ENCODE measurements at places on chromosomes 5 and 9.

- peaks cover 15% of the 10 kb centered on the region for H3K4me1 ChIP-seq
- peak; percentile 48 for DNase-seq
- H3K27ac ChIP-seq = peak overlapping the region; percentile 59
- H3K4me3 ChIP-seq = no peak overlapping the region
Observed at GRCh38 chr5:23316060-23316591, 191.3 kb upstream of the PRDM9 start.

- H3K27ac ChIP-seq = no peak overlapping the region
- no peaks in the 10 kb centered on the region for H3K27me3 ChIP-seq
- H3K4me1 ChIP-seq = peaks cover 8% of the 10 kb centered on the region
- H3K36me3 ChIP-seq = no peaks in the 10 kb centered on the region
- DNase-seq = no peak
- peak overlapping the region; percentile 95 for H3K4me3 ChIP-seq
Observed at GRCh38 chr9:133419005-133419404, 1.2 kb upstream of the REXO4 start.

DNA sequence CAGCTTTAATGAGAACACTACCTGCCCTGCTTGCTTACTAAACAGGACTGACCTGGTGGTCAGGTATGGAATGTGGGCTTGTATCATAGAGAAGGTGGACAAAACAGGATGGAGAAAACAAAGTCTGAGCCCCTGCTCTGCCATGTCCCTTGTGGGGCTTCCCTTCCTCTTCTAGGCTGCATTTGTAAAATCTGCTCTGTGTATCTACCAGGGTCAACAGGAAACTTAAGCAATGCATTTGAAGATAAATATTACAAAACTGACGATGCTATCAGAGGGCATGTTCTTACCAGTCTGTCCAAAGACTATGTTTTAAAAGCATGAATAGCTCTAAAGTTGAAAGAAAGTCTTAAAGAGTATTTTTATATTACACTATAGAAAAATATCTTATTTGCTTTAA lies 228.7 kb downstream of the DCP2 start:
- peaks cover 97% of the 10 kb centered on the region for H3K27me3 ChIP-seq
- H3K4me1 ChIP-seq = peaks cover 27% of the 10 kb centered on the region
- DNase-seq = no peak
- H3K4me3 ChIP-seq = no peak overlapping the region
- no peaks in the 10 kb centered on the region for H3K36me3 ChIP-seq

DNA sequence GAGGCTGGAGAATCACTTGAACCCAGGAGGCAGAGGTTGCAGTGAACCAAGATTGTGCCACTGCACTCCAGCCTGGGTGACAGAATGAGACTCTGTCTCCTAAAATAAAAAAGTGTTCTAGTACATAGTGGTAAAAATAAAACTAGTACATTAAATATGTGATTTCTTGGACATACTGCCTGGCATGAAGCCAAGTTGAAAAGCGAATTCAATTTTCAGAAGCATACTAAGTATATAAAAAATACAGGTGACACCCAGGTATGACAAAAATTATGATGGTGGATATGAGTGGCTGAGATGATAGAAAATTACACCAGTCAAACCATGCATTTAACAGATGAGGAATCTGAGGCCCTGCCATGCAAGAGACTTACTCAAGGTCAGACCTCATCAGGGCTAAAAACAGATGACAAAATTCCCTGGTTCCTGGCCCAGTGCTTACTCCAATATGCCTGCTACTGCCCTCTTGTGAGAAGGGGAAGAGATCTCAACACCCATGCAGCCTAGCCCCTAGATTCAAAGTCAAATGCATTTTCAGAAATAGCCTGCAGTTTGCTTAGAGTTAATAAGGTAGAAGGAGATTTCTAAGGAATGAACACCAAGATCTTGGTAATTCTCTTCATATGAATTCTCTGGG lies 46.6 kb upstream of the GNPDA1 start:
- H3K4me1 ChIP-seq = peaks cover 10% of the 10 kb centered on the region
- no peak overlapping the region for H3K4me3 ChIP-seq

- H3K4me3 ChIP-seq = no peak overlapping the region
- DNase-seq = no peak
Observed at GRCh38 chr5:135012951-135013391, 21.1 kb downstream of the PITX1 start.

GRCh38 chr9:1457460-1457859 lies 407.3 kb downstream of the DMRT2 start:
- no peak overlapping the region for H3K4me3 ChIP-seq
- no peaks in the 10 kb centered on the region for H3K27me3 ChIP-seq
- no peak for DNase-seq
- H3K36me3 ChIP-seq = no peaks in the 10 kb centered on the region
- H3K4me1 ChIP-seq = no peaks in the 10 kb centered on the region

- no peak overlapping the region for H3K27ac ChIP-seq
- no peak for DNase-seq
- H3K27me3 ChIP-seq = no peaks in the 10 kb centered on the region
- H3K4me1 ChIP-seq = peaks cover 1% of the 10 kb centered on the region
- no peak overlapping the region for H3K4me3 ChIP-seq
Observed at GRCh38 chr5:144800169-144800568, 629.5 kb downstream of the KCTD16 start.

- H3K4me1 ChIP-seq = peaks cover 42% of the 10 kb centered on the region
- peaks cover 21% of the 10 kb centered on the region for H3K27me3 ChIP-seq
- H3K36me3 ChIP-seq = no peaks in the 10 kb centered on the region
- DNase-seq = peak; percentile 76
- H3K4me3 ChIP-seq = peak overlapping the region; percentile 60
- no peak overlapping the region for H3K27ac ChIP-seq
Observed at GRCh38 chr5:173327084-173327947, 898 bp downstream of the STC2 start.

- H3K4me1 ChIP-seq = no peaks in the 10 kb centered on the region
- no peak for DNase-seq
- no peak overlapping the region for H3K4me3 ChIP-seq
- H3K36me3 ChIP-seq = no peaks in the 10 kb centered on the region
Observed at GRCh38 chr9:87389936-87390335, 107.7 kb upstream of the DAPK1 start.

- H3K27me3 ChIP-seq = no peaks in the 10 kb centered on the region
- no peak overlapping the region for H3K27ac ChIP-seq
- DNase-seq = no peak
- no peak overlapping the region for H3K4me3 ChIP-seq
Observed at GRCh38 chr9:73357607-73358006, 205.9 kb downstream of the ANXA1 start.

DNA sequence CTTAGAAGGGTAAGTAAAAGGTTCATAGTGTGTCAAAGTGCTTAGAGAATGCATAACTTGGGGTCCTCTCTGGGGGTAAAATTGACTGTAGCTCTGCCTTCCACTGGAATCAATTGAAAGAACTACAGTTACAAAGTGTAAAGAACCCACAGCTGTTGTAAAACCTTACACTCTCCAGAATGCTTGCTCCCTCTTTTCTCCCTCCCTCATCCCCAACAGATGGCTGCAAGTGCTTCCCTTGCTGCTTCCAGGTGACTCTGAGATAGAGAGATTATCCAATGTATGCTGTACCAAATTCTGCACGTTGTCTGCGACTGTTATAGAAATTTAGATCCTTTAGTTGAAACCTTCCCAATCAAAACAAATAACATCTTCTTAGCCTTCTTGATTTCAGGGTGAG lies 126.0 kb downstream of the STK32A start:
- H3K4me1 ChIP-seq = no peaks in the 10 kb centered on the region
- H3K4me3 ChIP-seq = no peak overlapping the region
- DNase-seq = no peak
- no peaks in the 10 kb centered on the region for H3K36me3 ChIP-seq

DNA sequence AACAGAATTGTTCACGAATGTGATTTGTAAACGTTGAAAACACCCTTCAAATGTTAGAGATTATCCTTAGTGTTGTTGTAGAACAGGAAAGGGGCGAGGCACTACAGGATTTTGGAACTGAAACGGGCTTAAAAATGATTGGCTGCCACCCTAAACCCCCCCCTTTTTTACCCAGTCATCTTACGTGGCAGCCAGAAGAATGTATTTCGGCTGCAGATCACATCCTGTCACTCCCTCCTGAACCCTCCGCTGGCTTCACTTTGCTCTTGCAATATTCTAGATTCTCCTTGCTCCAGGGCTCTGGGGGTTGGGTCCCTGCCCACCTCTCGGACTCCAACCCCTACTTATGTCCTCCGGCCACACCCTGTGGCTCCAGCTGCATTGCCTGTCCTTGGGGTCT lies 13.9 kb upstream of the UNC5A start:
- H3K27ac ChIP-seq = no peak overlapping the region
- no peak for DNase-seq
- no peaks in the 10 kb centered on the region for H3K36me3 ChIP-seq
- peaks cover 12% of the 10 kb centered on the region for H3K4me1 ChIP-seq
- no peaks in the 10 kb centered on the region for H3K27me3 ChIP-seq

- H3K27me3 ChIP-seq = no peaks in the 10 kb centered on the region
- no peaks in the 10 kb centered on the region for H3K36me3 ChIP-seq
- H3K4me1 ChIP-seq = no peaks in the 10 kb centered on the region
- H3K27ac ChIP-seq = no peak overlapping the region
Observed at GRCh38 chr5:6950250-6950649, 237.0 kb downstream of the TENT4A start.

- no peak overlapping the region for H3K27ac ChIP-seq
- no peaks in the 10 kb centered on the region for H3K27me3 ChIP-seq
- no peak for DNase-seq
- no peaks in the 10 kb centered on the region for H3K4me1 ChIP-seq
- H3K4me3 ChIP-seq = no peak overlapping the region
Observed at GRCh38 chr5:50922942-50923767, 256.7 kb downstream of the PARP8 start.

GRCh38 chr9:135902655-135903357 lies 4.5 kb downstream of the CAMSAP1 start:
- H3K4me3 ChIP-seq = no peak overlapping the region
- H3K27me3 ChIP-seq = no peaks in the 10 kb centered on the region
- no peak overlapping the region for H3K27ac ChIP-seq
- H3K4me1 ChIP-seq = peaks cover 27% of the 10 kb centered on the region
- DNase-seq = no peak

DNA sequence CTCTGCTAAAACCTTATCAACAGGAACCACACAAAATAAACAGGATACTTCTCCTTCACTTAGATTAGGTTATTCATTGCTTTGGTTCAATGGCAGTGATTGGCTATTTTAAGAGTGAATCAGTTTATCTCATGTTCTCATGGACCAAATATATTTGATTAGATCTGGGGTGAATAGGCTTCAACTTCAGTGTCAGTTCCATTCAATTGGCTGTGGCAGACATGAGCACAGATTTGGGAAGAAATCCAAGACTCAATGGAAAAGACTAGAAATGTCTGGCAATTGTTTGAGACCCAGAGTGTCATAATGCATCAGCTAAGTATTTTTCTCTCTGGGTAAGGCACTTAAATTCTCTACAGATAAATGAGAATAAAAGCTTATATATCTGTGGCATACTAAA lies 37.1 kb downstream of the CDH18 start:
- H3K4me1 ChIP-seq = no peaks in the 10 kb centered on the region
- DNase-seq = no peak

GRCh38 chr5:103546858-103547257 lies 15.7 kb downstream of the NUDT12 start:
- H3K4me1 ChIP-seq = no peaks in the 10 kb centered on the region
- H3K27me3 ChIP-seq = no peaks in the 10 kb centered on the region
- DNase-seq = no peak
- no peak overlapping the region for H3K4me3 ChIP-seq
- H3K27ac ChIP-seq = no peak overlapping the region

- DNase-seq = peak; percentile 65
- H3K4me1 ChIP-seq = no peaks in the 10 kb centered on the region
- H3K27me3 ChIP-seq = peaks cover 9% of the 10 kb centered on the region
- no peak overlapping the region for H3K27ac ChIP-seq
- no peak overlapping the region for H3K4me3 ChIP-seq
- no peaks in the 10 kb centered on the region for H3K36me3 ChIP-seq
Observed at GRCh38 chr9:94668928-94669729, 29.8 kb upstream of the FBP1 start.

DNA sequence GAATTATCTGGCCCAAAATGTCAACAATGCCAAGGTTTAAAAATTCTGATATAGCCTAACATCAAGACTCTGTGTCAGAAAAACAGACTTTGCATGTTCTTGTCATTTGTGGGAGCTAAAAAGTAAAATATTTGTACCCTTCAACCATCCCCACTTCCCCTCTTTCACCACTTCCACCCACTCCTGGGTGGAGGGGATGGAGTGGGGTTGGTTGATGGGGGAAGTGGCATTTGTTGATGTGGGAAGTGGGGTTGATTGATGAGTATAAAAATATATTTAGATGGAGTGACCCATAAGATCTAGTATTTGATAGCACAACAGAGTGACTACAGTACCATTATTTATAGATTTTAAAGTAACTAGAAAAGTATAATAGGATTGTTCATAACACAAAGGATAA lies 55.0 kb upstream of the C9orf72 start:
- DNase-seq = no peak
- H3K4me3 ChIP-seq = no peak overlapping the region

DNA sequence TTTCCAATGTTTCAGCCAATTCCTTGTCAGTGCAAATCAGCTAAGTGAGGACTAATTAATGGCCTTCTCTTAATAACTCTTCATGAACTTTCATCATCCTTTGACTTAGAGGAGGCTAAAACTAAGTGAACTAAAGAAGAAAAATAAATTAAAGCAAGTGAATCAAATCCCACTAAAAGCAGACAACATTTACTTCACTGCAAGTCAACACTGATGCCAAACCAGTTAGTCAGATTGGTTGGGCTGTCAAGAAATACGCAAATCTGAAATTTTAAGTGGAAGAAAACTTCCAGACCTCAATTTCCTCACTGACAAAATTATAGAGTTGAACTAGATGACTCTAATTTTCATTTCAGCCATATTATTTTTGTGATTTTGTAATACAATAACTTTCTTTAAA lies 137.2 kb upstream of the PRLR start:
- H3K4me1 ChIP-seq = peaks cover 24% of the 10 kb centered on the region
- no peak overlapping the region for H3K4me3 ChIP-seq
- no peaks in the 10 kb centered on the region for H3K27me3 ChIP-seq

DNA sequence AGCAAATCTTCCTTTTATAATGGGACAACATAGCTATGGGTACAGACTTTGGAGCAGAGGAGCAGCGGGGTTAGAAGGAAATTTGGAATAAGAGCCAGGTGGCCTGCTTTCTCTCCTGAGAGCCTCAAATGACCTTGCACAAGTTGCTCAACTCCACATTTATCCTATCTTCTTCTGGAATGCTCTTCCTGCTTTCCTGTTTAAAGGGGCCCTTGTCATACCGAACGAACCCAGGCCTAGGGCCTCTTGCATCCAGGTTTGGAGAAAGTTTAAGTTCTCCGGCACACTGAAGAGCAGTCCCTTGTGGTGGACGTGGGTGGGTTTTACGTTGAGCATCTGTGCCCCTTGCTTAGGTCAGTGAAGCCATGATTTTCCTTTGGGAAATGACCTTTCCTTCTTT lies 197.9 kb upstream of the NR3C1 start:
- no peak overlapping the region for H3K27ac ChIP-seq
- DNase-seq = no peak
- H3K36me3 ChIP-seq = no peaks in the 10 kb centered on the region
